Activated gamma-delta T cell treated with Interleukin-2 at 50 U/mL for 16 hours (primary cell): ENCODE measurements at places on chromosomes 16 and 17.

GRCh38 chr17:65243838-65244625, 106.9 kb downstream of the RGS9 start:
- no peak for DNase-seq

- no peak for DNase-seq
These were observed 22.3 kb upstream of the PABPN1L start for GRCh38 chr16:88888461-88889387.

DNA sequence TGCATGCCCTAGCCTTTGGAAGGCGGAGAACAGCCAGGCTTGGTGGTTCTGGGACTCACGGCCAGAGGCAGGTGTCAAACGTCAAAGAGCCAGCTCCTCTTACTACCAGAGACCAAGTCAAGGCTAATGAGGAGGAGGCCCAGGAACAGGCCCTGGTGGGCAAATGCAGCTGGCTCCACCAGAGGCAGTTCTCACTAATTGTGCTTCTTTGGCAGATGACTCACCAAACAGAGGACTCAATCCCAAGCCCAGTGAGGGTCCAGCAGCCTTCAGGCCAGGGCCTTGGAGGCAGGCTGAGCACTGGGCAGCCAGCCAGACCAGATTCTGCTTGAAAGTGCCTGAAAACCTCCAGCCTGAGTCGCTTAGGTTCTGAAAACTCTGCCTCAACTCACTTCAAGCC, 336.5 kb upstream of the CDH5 start:
- no peak for DNase-seq

GRCh38 chr17:7019367-7019766, 3.5 kb upstream of the BCL6B start:
- DNase-seq, result no peak

DNA sequence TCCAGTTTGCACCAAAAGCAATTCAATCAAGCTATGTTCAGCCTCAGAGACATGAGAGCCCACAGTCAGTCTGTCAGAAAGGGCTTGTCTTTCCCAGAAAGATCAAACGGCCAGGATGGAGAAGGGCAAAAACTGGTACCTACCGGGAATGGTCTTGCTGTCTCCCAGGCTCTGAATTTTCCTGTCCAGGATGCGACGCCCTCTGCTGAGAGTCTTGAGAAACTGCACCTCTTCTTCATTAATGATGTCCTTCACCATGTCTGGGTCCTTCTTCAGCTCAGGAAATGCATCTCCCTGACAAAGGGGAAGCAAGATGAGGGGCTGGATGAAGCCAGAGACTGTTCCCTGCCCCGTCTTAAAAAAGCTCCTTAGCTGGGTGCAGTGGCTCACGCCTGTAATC, 15.8 kb upstream of the EXOSC6 start:
- no peak for DNase-seq

DNA sequence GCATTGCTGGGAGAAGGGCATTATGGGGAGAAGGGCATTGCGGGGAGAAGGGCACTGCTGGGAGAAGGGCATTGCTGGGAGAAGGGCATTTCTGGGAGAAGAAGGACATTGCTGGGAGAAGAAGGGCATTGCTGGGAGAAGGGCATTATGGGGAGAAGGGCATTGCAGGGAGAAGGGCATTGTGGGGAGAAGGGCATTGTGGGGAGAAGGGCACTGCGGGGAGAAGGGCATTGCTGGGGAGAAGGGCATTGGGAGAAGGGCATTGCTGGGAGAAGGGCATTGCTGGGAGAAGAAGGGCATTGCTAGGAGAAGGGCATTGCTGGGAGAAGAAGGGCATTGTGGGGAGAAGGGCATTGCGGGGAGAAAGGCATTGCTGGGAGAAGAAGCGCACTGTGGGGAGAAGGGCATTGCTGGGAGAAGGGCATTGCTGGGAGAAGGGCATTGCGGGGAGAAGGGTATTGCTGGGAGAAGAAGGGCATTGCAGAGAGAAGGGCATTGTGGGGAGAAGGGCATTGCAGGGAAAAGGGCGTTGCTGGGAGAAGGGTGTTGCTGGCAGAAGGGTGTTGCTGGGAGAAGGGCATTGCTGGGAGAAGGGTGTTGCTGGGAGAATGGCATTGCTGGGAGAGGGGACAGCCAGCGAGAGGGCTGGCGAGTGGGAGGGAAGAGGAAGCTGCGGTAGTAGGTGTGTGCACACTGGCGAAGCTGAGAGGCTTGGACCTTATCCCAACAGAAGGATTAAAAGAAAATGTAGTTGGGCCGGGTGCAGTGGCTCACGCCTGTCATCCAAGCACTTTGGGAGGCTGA, 4.6 kb upstream of the PYDC1 start:
- DNase-seq, result no peak

DNA sequence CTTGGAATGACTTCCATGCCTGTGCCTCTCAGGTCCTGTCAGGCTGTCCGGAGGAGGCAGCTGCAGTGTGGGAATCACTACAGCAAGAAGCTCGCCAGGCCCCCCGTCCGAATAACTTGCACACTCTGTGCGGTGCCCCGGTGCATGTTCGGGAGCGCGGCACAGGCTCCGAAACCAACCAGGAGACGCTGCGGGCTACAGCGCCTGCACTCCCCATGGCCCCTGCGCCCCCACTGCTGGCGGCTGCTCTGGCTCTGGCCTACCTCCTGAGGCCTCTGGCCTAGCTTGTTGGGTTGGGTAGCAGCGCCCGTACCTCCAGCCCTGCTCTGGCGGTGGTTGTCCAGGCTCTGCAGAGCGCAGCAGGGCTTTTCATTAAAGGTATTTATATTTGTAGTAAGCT, 1.3 kb downstream of the NRN1L start:
- DNase-seq, result no peak

GRCh38 chr17:6380915-6381438, 53.9 kb downstream of the AIPL1 start:
- no peak for DNase-seq

DNA sequence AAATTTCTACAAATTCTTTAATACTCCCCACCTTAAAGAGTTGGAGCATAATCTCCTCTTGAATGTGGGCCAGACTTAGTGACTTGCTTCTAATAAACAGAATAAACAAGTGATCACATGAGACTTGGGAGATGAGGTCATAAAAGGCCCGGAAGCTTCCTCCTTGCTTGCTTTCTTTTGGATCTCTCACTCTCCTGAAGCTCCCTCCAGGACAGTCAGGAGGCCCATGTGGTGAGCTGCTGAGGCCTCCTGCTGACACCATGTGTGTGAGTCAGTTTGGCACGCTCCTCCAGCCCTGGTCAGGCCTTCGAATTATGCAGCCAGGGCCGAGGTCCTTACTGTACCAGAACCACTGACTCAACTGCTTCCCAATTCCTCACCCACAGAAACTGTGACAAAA, 53.2 kb downstream of the NDEL1 start:
- DNase-seq, result no peak

- DNase-seq, result no peak
These were observed 144.0 kb upstream of the CIBAR2 start for GRCh38 chr16:85256190-85256739.

GRCh38 chr16:30121741-30122571, 1.1 kb downstream of the MAPK3 start:
- DNase-seq, result no peak

DNA sequence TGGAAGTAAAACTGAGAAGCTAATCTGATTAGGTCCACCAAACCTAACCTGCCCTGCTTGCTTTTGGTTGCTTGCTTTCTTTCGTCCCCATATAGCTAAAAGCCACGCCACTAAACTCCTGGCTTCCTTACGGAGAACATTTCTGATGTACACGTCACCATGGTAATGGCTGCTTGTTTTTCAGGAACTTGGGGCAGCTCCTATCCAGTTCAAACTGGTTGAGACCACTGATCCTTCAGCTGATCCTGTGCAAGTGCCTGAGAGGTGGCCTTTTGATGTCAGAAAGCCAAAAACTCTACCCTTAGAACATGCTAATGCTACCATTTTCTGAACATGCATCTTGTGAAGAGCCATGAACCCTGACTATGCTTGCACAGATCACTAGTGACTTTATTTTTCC, 14.4 kb upstream of the DHRS7C start:
- no peak for DNase-seq

DNA sequence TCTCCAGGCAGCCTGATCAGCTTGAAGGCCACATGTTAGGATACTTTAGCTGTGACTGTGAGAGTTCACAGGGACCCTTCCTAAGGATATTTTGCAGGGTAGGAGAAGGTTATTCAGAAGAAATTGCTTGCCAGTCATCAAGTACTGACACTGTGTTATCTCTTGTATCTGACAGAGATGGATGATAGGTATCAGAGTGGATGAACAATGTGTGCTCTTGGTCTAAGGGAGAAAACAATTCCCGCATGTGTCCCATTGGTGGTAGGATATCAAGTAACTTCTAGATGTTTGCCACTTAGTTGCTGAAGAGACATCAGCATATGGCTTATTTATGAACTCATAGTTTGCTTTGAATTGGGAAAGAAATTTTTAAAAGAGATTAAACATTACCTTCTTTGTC, 219.3 kb downstream of the SPECC1 start:
- no peak for DNase-seq

- DNase-seq, result no peak
These were observed 26.7 kb upstream of the ADORA2B start for GRCh38 chr17:15918261-15918660.

DNA sequence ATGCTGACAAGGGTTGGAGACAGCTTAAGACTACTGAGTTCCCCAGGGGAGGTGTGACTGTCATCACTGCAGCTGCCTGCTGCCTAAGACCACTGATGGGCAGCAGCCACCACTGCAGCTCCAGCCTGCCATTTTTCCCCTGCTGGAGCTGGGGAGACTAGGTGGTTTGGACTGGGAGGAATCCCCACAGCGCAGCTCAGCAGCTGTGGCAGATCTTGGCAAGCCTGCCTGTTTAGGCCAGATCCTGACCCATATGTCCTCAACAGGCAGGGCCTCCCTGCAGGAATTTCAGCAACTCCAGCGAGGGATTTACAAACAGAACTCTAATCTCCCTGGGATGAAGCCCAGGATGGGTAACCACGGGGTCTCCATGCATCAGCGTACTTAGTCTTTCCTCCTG, 356.4 kb upstream of the TOM1L1 start:
- no peak for DNase-seq

DNA sequence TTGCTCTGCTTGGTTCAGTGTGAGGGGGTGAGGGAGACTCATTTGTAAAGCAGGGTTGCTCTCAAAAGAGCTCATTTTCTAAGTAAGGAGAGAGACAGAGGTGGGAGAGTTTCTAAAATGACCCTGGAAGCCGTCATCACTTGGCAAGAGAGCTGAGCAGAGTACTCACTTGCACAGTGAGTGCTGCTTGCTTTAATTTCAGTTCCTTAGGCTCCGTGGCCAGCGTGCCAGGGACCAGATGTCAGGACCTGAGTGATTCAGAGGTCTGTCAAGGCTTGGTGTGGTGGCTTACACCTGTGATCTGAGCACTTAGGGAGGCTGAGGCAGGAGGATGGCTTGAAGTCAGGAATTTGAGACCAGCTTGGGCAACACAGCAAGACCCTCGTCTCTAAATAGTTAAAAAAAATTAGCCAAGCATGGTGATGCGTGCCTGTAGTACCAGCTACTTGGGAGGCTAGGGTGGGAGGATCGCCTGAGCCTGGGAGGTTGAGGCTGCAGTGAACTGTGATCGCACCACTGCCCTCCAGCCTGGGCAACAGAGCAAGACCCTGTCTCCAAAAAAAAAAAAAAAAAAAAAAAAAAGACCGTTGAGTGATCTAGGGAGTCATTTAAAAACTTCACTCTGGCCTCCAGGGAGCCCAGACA, 10.7 kb downstream of the ZNF205 start:
- no peak for DNase-seq

DNA sequence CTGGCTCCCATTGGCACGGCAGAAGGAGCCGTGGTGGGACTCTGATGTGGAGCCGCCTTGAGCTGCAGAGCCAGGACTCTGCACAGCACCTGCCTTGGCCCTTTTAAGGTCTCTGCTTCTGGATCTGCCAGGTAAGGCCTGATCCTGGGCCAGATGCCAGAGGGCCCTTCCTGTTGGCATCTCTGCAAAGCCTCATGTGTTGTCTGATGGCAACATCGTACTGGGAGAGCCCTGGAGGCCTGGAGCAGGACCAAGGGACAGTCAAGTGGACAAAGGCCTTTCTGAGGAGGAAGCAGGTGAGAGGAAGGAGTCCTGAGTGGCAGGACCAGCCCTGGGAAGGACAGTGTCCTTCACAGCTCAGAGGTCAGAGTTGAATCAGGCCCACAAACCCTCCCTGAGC, 26.1 kb downstream of the SOCS1 start:
- no peak for DNase-seq

- no peak for DNase-seq
These were observed 16.1 kb downstream of the KCNJ12 start for GRCh38 chr17:21392266-21392665.

DNA sequence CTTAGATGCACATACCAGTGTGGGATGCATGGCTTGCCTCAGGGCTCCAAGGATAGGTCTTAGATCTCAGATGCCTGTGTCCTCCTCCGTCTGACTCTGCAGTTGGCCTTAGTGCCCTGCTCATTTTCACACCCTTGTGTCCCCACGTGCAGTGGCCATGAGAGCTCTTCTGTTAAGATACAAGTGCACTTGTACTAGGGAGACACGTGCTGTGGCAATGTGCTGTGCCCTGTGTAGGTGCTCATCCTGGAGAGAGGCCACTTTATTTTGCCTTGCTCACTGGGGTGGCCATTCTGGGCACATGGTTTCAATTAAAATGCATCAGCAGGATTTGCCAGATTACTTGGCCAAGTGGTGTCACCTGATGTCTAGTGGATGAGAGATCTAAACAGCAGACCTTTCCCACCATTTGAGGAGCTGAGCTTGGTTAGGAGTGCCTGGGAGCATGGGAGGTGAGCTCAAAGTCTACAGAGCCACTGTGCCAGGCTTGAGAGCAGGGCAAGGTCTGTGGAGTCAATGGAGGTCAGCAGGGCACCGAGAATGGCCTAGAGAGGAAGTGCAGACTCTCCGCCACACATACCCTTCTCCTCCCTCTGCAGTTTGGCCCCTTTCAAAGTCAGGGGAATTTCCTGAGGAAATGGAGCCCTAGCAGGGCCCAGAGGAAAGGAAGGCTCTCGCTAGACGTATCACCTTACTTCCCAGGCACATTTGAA, 25.2 kb upstream of the SMPD3 start:
- no peak for DNase-seq

- no peak for DNase-seq
These were observed 183.3 kb downstream of the LGALS9B start for GRCh38 chr17:20284022-20284421.

- DNase-seq, result no peak
These were observed 6.2 kb upstream of the ABCA8 start for GRCh38 chr17:68961214-68961882.

- DNase-seq, result no peak
These were observed 52.3 kb downstream of the TOX3 start for GRCh38 chr16:52494621-52495020.
